ENCODE measurements at places on chromosomes 1 and 21.

- DNase-seq: peak; percentile 47
Measured at GRCh38 chr1:91997607-91998195, 32.1 kb upstream of the EPHX4 start.

DNA sequence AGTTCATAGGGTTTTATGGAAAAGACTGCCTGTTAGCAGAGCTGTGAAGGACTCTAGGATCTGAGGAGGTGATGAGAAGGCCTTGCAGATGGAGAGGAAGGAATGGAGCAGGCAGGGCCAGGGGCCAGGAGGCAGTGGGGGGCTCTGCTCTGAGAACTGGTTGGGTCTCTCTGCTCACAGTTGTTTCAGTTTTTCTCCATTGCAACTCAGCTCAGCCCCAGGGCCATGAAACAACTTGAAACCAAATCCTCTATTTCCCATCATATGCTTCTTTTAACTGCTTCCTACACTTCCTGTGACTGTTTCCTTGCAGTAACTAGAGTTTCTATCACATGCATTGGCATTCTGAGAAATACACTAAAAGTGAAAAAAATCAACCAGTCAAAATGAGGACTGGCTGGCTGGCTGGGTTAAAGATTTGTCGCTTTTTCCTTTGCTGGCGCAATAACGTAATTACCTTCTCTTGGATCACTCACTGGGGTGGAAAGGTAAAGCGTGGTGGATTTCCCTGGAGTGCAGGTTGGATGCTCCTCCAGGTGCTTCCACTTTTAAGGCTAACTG, 172.0 kb downstream of the CDC7 start:
- DNase-seq: no peak

DNA sequence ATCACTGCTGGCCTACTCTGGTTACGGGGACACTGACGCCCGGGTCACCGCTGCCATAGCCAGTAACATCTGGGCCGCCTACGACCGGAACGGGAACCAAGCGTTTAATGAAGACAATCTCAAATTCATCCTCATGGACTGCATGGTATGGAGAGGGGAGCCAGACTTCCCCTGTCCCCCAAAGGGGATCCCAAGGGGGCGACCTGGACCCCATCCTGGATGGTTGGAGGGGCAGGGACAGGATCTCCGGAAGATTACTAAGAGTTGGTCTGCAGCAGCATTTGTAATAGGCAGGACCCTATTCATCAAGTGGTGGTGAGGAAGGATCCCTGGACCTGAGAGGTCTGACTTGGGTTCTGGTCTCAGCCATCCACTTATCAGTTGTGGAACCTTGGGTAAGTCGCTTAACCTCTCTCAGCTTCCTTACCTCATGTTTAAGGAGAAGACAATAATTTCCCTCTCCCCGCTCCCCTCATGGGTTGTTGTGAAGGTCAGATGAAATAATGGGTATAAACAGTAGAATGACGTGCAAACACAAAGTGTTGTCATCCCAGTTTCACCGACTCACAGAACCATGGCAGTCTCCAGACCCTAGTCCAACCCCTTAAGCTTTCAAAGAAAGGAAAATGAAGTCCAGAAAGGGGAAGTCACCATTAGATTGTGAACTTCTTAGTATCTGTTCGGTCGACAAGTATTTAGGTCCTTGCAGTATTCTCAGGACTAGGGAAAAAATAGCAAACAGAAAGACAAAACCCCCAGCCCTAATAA, 883 bp downstream of the LAMTOR2 start:
- no peak for DNase-seq

GRCh38 chr21:23936991-23937390, 1670.3 kb downstream of the MRPL39 start:
- DNase-seq: no peak

DNA sequence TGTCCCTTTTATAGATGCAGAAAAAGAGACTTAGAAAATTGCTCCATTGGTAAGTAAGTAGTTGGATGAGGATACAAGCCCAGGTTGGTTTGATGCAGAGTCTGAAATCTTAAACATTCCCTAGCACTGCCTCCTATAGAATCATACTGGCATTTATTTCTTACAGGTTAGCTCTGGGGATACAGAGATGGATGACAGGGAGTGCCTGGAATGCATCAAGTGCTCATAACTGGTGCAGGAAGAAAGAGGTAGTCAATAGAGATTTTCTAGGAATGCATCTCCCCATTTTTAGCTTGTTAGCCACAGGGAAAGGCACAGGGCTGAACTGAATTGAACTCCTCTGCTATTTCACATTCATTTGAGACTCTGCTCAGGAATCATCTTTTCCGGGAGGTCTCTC, 269.0 kb upstream of the USP24 start:
- DNase-seq: no peak

- no peak for DNase-seq
Measured at GRCh38 chr1:228743405-228743804, 8.1 kb downstream of the RHOU start.

DNA sequence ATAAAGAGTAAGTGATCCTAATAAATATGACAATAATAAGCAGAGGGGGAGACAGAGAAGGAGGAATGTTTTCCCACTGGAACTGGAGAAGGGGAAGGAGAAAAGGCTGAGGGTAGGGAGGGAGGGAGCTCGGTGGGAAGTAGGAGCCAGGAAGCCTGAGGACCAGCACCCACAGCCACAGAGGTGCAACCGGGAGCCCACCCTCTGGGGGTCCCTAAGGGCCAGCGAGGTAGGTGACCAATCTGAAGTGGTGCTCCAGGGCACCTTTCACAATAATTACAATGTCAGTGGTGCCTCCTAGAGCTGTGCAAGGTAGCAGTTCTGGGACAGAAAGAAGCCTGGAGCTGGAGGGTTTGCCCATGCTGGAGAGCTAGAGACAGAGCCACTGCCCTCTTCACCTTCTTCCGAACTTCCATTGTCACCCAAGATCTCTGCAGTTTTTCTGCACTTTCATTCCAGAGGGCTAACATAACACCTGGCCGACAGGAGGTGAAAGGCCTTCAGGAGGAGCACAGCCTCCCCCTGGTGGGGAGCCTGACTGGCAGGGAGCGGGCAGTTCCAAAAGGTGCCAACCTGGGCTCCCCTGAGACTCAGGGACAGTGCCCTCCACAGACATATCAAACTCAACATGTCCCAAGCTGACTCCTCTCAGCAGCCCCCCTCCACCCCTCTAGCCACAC, 4.1 kb upstream of the AHCYL1 start:
- no peak for DNase-seq

GRCh38 chr1:245952383-245953026, 554.6 kb downstream of the SMYD3 start:
- DNase-seq: no peak

DNA sequence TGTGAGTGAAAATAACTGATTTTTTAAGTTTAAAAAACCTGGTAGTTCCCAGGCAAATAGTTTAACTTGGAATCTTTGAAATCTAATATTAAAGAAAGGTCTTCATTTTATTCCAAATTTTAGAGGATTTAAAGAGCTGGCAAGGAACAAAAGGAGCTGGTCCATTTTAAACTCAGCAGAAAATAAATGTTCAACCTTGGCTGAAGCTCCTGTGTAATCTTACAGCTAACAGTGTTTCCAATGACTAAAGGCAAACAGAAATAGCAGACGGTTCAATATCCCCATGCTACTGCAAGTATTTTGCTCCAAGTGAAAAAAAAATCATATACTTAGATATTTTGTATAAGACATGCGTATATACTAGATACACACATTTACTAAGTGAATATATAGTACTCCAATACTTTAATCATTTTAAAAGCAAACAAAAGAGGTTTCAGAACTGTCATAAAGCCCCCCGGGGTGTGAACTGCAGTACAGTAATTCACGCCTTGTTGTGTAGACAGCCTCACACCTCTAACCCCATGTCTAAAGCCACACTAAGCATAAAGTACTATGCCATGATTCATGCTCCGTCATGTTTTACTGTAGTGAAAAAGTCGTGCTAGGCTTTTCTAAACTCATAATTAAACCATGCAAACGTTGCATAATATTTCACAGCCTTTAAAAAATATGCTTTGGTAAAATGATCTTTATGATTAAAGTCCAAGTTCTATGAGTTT, 132.2 kb downstream of the CLIC6 start:
- peak; percentile 42 for DNase-seq

DNA sequence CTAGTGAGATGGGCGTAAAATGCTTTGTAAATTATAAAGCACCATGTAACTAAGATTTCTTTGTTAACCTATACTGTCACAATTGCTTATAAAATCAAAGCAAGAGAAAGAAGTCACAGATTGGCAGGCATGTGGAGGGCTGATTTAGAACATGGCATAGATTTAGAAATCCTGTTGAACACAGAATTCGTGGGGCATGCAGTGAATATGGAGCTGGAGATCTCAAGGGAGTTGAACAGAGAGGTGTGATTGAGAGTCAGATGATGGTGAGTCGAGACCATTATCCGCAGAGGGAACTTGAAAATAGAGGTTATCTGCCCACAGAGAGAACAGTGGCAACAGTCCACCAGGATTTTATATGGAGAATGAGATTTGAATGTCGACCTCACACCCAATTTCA, 27.6 kb downstream of the PBX1 start:
- no peak for DNase-seq

GRCh38 chr1:101728029-101728428, 268.7 kb downstream of the OLFM3 start:
- no peak for DNase-seq

DNA sequence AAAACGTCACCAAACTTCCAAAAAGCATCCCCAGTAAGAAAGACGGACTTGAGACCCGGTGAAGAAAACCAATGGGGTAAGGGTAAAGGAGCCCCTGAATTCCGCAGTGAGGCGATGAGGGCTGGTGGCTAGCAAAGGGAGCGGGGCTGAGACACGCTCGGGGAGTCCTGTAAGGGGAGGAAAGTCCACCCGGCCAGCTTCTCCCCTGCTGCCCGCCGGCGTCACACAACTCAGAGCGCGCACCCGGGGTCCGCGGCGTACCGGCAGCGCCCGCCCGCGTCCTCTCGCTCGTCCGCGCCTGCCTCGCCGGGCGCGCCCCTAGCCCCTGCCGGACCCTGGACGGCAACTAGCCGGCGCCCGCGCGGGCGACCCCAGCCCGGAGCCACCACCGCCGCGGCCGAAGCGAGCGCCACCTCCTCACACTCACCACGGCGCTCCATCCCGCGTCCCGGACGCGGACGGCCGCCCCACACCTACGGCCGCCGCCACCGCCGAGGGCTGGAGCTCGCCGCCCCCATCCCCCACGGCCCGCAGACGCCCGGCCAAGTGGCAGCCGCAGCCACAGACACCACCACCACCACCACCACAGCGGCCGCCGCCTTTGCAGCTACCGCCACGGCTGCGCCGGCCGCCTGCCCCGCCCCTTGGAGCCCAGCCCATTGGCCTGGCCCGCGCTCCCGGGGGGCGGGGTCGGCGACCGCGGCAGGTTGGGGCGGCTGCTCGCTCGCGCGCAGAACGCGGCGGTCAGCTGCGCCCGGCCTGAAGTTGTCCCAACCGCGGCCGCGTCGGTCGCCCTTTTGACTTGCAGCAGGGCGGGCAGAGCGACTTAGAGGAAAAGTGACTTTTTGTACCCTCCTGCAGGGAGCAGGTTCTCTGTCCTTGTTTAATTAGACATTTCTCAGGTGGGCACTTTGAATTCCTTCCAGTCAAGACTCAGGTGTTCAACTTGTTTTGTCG, 10.0 kb upstream of the ARHGAP29 start:
- peak; percentile 90 for DNase-seq

- no peak for DNase-seq
Measured at GRCh38 chr1:201893431-201893830, 4.7 kb downstream of the SHISA4 start.

GRCh38 chr1:199042193-199042592, 403.4 kb downstream of the PTPRC start:
- DNase-seq: no peak

- no peak for DNase-seq
Measured at GRCh38 chr1:68347415-68347814, 102.3 kb downstream of the RPE65 start.

DNA sequence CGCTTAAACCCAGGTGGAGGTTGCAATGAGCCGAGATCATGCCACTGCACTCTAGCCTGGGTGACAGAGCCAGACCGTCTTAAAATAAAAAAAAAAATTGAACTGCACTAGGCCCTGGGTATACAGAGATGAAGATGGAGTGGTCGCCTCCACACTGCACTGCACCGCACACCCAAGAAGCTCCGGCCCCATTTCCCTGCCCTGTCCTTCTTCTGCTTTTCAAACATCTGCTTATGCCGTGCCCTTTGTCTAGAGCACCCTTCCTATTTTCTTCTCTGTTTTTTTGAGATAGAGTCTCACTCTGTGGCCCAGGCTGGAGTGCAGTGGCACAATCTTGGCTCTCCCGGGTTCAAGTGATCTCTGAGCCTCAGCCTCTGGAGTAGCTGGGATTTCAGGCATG, 17.4 kb downstream of the IQGAP3 start:
- no peak for DNase-seq

DNA sequence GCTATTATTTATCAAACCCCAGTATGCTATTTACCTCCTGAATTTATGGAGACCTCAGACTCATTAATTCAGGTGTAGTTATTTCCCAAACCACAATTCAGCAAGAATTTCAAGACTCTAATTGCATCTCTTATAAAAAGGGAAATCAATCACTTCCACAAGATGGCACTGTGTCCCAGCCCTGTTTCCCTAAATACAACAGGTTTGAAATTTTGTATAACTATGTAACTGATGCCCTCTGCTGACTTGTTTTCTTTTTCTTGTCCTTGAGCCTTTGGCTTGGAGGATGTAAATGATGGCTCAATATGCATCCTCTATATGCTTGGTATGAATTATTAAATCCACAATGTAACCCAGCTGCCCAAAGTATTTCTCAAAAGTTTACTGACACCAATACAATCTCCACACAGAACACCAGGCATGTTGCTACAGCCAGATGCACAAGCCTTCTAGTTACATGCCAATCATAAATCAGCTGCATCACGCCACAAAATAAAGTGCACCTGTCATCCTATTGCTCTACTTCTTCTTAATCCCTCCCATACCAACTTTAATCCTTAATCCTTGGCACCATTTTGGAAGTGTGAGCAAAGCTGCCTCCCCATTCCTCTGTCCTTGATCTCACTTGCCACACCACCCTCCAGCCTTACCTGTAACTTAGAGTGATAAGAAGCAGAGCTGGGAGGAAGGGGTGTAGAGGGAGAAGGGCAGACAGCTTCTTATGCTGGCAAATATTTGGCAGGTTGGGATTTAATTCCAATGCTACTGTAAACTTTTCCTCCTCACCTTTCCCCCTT, 9.0 kb downstream of the C1orf105 start:
- DNase-seq: peak; percentile 75

DNA sequence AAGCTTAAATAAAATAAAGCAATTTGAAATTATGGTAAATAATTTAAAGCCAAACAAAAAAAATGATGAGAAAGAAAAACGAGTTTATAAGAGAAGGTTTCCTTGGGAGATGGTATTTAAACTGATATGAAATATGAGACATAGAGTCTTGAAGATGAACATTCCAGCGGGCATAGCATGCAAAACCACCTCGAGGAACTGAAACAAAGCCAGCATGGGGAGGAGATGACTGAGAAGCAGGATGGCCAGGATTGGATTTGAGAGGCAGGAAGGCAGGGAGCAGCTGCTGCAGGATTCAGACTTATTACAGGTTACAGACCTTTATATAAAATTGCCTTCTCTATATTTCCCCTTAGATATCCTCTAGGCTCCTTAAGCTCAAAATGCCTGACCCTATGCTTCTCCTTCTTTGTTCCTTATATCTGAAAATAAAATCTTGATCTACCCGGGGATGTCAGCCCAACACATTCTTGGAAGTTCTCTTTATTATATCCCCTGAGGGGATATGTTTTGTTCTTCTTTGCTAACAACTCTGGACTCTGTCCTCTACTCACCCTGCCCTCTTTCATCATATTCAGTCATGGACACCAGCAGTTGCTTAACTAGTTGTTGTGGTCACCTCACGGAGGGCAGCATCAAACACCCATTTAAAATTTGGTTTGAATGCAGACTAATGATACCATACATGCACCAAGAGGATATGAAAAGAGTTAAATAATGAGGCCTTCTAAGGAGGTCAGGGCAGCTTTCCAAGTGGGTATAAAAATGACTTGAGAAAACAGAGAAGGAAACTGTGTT, 719.1 kb upstream of the B3GALT2 start:
- DNase-seq: no peak
